Stimulated activated CD4-positive, alpha-beta T cell treated with anti-CD3 and anti-CD28 coated beads, Interleukin-1b, Interleukin-23, amount 100 ng/mL, for 4 hours (primary cell): ENCODE measurements at places on chromosomes 3 and 15.

DNA sequence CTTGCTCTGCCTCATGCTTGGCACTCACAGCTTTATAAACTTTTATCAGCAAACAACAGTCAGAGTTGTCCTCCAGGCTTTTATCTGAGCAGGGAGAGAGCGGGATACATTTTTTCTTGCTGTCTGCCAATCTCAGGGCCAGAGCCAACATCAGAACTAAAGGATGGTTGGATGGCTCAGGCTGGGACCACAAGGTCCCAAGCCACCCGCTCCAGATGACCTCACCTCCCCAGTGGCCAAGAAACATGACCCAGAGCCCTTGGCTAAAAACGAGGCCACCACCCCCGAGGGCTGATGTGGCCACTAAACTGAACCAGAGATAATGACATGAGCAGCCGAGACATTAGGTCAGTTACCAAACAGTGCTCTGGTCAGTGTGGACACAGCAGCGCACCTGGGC lies 18.8 kb upstream of the SPATA12 start:
- no peak for DNase-seq

- DNase-seq: no peak
These were observed 115.9 kb downstream of the ASB7 start for GRCh38 chr15:100718075-100718980.

- DNase-seq: no peak
These were observed 9.2 kb upstream of the SPRED1 start for GRCh38 chr15:38243278-38244055.

GRCh38 chr15:31302778-31303725 lies 23.6 kb upstream of the KLF13 start:
- no peak for DNase-seq

DNA sequence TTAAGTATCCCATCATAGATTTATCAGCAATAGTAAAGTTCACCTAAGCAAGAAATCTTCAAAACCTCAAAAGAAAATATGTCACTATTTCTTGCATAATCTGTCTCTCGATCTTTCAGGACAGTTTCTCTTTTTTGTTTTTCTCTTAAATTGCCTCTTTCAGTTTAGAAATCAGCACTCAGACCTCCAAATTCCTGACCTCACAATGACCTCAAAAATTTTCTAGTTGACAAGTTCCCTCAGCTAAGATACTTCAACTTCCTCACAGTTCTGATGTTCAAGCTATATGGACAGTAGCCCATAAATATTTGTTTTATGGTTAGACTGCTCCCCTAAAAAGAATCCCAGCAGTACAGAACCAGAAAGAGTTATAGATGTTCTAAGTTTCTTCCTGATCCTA lies 24.1 kb downstream of the SLC24A5 start:
- DNase-seq: no peak
